ENCODE measurements at places on chromosomes 16 and 17.
A peak's percentile ranks its signal among the peaks of the same experiment; 100 is the strongest.

- peak; percentile 73 for DNase-seq
These were observed 6.4 kb downstream of the THRA start for GRCh38 chr17:40068917-40069750.

DNA sequence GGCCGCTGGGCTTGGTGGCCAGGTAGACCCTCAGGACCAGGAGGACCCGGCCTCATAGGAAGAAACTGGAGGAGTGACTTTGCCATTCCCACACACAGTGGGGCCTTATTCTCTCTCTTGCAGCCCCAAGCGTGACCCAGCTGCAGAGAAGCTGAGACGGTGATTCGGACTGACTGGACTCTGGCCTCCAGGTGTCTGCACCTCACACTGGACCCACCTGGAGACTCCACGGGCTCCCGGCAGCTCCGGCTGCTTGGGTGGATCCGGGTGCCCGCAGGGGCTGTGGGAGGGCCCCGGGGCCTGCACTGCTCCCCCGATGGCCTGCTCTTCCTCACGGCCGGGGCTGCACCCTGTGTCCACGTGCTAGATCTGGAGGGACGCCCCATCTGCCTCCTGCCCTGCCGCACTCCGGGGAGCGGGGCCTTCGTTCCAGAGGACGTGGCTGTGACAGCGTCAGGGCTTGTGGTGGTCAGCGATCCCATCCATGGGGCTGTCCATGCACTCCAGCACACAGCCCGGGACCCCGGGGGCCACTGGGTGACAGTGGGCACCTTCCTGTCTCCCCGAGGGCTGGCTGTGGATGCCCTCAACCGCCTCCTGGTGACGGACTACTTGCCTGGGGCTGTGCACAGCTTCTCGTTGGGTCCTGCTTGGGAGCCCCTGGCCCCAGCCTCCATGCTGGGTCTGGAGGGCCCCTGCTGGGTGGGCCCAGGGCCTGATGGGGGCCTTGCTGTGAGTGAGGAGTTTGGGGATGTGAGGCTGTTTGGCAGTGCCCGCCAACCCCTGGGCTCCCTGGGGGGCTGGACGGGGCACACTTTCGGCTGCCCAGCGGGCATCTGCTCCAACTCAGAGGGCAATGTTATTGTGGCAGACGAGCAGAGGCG lies 810 bp downstream of the NHLRC4 start:
- no peak for DNase-seq

GRCh38 chr17:55825213-55825612 lies 74.4 kb downstream of the PCTP start:
- DNase-seq, result no peak

- DNase-seq, result no peak
These were observed 6.0 kb upstream of the CCL4L2 start for GRCh38 chr17:36204724-36205500.

DNA sequence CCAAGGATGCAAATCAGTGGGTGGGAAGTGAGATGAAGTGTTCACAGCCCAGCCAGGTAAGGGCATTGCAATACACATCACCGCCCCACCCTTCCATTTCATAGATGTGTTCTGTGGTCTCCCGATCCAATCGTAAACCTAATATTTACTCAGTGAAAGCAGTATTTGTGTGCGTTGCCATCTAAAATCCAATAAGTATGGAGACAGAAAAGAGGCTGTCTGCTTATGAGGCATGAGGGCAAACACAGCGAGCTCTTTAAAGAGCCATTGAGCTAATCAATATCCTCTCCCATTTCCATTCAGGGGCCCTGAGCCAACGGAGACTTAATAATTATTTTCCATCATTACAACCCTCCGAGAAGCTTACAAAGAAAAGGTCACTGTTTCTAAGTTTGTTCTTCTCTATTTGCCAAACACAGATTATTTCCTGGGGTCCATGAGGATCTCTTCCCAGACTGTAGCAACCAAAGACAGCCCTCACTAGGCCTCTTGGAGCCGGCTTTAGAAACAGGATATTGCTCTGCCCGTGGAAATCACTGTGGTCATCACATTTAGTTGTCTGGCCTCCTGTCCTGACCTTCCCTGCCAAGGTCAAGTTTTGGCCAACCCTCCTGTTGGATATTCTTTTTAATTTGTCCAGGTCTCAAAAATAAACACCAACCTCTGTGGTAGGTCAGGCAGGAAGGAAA lies 120.1 kb downstream of the SLC39A11 start:
- no peak for DNase-seq

GRCh38 chr17:19398301-19399181 lies 11.6 kb upstream of the MFAP4 start:
- DNase-seq, result no peak

DNA sequence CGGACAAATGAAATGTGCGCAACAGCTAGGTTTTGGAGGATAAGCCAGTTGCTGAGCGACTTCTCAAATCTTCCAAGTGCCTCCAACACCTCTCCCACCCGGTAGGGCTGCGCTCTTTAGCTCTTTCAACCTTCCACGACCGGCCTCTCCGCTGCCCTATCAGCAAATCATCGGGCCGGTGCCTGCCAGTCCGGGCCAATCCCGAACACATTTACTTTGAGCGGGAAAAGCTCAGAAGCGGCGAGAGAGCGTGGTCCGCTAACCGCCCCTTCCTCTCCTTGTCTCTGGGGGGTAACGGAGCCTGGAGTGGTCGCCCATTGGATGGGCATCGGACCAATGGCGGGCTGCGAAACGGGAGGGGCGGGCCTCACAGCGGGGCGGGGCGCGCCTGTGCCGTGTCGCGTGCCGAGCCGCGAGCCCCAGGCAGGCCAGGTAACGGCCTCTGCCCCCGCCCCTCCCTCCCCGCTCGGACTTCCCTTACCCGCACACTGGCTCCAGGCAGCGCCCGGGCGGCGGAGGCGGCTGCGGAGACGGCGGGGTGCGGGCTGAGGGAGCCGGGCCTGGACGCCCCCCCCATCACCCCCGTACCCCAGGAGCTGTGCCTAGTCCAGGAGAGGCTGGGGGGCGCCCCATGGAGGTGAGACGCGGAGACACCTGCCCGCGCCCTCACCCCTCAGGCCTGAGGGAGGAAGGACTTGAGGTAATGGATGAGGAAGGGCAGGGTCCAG lies at the start of gene MEIOC:
TSS of gene MEIOC (plus strand) at position 486 of the 728 bp plus-strand sequence. CDS start at position 632, 146 bp downstream.
- DNase-seq, result peak; percentile 37

DNA sequence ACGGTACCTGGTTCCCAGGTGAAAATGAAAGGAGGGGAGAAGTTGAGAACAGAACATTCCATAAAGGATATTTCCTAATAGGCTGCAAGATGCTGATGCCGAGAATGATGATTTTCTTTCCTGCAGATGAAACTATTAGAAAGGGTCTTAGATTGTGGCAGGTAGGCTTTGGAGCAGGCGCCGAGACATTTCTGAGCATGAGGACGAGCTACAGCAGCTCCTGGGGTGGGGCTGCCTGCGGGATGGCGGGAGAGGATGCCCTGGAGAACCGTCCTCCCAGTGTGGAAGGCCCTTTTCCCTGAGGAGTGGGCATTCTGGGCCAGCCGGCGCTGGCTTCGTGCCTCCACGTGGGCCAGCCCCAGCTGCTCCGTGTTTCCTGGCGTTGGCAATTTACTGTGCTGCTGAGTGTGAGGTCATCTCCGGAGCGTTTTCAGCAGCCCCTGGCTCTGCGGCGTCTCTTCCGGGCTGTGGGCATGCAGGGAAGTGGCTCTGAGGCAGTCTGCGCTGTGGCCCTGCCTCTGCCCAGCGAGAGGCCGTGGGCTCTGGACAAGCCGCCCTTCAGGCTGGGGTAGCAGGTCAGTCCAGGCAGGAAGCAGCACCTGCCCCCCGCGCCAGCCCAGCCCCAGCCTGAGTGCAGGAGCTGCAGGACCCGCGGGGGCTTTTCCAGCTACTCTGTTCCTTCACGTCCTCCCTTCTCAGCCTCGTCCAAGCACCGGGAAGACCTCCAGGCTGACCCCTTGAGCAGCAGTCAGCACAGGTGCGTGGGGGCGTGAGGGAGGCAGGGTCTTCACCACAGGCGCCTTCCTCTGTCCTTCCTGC lies 12.2 kb downstream of the ENGASE start:
- DNase-seq, result no peak

- no peak for DNase-seq
These were observed 1.3 kb downstream of the PSMD3 start for GRCh38 chr17:39981766-39982375.

- DNase-seq, result no peak
These were observed 28.8 kb downstream of the SYT17 start for GRCh38 chr16:19196871-19197270.
